ENCODE measurements at places on chromosomes 7 and 10.

GRCh38 chr7:124566583-124566982 lies 199.0 kb downstream of the GPR37 start:
- no peak for DNase-seq

- DNase-seq: no peak
Observed at GRCh38 chr7:129785685-129786514, 166.9 kb downstream of the UBE2H start.

- DNase-seq: no peak
Observed at GRCh38 chr7:112959276-112959675, 127.4 kb downstream of the GPR85 start.

- DNase-seq: peak; percentile 34
Observed at GRCh38 chr10:125034675-125035074, 92.8 kb downstream of the ZRANB1 start.
